ENCODE measurements at places on chromosomes 6 and 20.

DNA sequence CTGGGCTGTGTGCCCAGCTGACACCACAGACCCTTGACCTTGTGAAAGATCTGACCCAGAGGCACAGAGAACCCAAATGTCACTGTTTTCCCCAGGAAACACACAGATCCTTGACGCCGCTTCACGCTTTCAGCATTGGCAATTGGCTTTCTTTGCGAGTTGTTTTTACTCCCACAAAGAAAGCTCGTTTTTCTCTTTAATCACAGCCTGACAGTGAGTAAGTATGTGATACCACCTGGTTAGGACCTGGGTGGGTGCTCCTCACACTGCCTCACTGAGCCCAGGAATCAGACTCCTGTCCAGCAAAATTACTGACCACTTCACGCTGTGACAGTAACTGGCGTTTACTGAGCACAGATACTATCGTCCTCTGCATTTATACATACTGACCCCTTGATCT lies 13.0 kb downstream of the RPL10A start:
- DNase-seq, result no peak

DNA sequence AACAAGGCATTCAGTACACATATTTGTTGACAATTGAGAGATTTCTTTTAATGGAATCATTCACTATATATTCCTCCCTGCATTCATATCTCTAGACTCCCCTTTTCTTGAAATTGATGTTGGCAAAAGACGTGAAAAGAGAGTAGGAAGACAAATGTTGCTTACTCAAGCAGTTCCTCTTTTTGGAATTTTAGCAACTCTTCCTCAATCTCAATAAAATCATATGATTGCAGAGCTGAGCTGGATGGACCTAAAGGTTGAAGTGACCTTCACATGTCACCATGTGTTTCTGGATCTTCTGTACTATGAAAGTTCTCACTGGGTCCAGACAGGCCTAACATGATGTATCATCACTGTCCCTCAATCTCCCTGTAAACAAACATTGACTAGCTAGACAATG lies 18.6 kb downstream of the ADGRF1 start:
- DNase-seq, result no peak

DNA sequence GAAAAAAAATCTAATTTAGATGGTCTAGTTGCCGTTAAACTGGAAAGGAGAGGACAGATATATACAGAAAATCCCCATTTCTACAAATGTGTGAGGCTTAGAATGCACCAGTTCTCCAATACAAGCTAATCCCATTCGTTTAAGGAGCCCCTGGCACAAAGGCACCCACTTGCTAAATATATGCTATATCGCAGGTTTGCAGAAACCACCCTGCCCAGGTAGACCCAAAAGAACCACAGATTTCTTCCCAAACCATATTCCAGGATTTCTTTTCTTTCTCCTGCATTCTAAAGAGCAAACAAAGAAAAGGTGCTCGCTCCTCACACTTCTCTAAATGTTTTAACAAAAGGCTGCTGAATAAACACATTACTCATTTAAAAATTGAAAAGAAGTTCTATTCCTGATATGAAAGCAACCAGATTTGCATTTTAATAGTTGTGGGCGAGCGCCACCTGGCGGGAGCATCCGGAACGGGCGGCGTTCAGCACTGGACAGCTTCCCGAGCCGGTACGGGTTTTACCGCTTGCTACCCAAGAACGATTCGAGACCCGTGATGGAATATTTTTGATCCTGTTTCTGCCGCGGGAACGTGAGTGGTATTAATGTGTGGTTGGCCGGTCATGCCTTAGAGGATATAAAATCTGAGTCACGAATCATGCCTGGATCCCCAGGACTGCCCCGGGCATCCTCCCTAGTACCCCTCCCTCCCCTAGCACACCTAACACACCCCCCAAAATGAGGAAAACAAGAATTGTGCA lies 2.1 kb downstream of the PTPRT start:
- DNase-seq, result peak; percentile 58

- no peak for DNase-seq
Observed at GRCh38 chr20:42740226-42740870, 449.4 kb downstream of the PTPRT start.
